Dermis microvascular lymphatic vessel endothelial cell (primary cell): ENCODE measurements at places on chromosomes 16 and 17. TPM values are rescaled to one million over a fixed set of nuclear protein-coding genes. Genes with fewer than 3 reads are reported as not detected.

- DNase-seq: no peak
Measured at GRCh38 chr17:3979290-3979611, 15.0 kb upstream of the ATP2A3 start.

DNA sequence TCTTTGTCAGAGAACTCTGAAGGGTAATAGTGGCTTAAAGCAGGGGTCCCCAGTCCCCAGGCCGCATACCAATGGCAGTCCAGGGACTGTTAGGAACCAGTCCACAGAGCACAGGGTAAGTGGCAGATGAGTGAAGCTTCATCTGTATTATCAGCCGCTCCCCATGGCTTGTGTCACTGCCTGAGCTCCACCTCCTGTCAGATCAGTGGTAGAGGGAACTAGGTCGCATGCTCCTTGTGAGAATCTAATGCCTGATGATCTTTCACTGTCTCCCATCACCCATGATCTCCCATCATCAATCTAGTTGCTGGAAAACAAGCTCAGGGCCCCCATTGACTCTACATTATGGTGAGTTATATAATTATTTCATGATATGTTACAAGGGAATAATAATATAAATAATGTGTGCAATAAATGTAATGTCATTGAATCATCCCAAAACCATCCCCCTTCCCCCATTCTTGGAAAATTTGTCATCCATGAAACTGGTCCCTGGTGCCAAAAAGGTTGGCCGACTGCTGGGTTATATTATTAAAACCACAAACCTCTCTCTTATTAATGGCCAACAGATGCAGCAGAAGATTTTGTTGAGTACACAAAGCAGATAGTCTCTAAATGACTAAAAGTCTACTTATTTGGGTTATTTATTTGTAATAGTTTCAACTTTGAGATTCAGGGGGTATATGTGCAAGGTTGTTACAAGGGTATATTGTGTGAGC, 782.7 kb downstream of the CDH11 start:
- no peak for DNase-seq

GRCh38 chr16:85785927-85786326, 13.4 kb downstream of the EMC8 start:
- no peak for DNase-seq

- DNase-seq: no peak
Measured at GRCh38 chr17:10278218-10278617, 79.8 kb upstream of the GAS7 start.

DNA sequence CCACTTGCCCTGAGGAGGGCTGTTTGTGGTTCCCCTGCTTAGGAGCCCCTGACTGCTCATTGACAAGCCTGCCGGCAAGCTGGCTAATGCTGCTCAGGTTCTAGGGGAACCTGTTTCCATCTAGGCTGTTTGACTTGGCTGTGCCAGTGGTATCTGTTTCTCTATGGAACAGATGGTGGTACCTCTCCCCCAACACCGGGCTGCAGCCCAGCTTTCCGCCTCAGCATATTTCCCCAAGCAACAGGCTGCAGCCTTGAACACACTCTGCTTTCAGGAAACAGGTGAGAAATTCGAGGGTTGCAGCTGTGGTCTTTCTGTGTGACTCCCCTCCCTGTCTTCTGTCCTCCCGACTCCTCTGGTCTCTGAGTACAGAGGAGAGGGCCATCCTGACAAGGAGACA, 132.3 kb downstream of the TMEM132E start:
- DNase-seq: no peak

DNA sequence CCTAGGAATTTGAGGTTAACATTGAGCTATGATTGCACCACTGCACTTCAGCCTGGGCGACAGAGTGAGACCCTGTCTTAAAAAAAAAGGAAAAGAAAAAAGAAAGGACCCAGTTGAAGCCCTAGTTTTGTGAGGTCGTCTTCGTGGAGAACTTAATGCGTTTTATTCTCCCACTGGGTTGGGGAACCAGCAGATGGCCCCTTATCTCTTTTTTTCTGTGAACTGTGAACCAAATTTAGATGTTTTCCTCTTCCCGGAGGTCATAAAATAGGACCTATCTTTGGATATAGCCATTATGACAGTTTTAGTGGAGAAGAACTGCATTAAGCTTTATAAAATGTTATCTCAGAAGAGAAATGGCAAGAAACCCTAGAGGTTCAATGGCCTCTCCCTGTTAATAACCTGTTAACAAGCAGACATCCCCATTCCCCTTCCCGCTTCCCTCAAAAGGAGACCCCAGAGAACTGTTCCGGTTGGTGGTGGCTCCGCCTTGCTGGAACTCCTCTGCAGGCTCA, 23.5 kb downstream of the KIAA0513 start:
- no peak for DNase-seq

Gene FLII
- total RNA-seq: 280 and 292 TPM in 2 replicates

Gene FNDC8
- under 0.01 TPM in 1 of 2 replicates, not detected in the other for total RNA-seq

Gene DLG4
- 5.3 and 11.4 TPM in 2 replicates for total RNA-seq
